ENCODE measurements at places on chromosomes 1 and 21.

DNA sequence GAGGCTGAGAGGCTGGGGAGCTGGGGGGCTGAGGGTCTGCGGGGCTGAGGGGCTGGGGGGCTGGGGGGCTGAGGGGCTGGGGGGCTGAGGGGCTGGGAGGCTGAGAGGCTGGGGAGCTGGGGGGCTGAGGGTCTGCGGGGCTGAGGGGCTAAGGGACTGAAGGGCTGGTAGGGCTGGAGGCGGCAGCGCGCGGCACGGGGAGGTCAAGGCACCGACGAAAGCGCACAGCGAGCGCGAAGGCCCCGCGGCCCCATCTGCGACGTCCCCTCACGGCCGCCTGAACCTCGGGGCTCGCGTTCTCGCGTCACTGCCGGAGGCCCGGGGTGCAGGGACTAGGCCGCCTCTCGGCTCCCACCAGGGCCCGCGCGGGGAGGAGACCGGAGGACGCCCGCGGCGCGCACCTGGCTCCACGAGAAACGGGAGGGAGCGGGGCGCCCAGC is 356 bp downstream of the INTS11 start:
- DNase-seq = no peak

DNA sequence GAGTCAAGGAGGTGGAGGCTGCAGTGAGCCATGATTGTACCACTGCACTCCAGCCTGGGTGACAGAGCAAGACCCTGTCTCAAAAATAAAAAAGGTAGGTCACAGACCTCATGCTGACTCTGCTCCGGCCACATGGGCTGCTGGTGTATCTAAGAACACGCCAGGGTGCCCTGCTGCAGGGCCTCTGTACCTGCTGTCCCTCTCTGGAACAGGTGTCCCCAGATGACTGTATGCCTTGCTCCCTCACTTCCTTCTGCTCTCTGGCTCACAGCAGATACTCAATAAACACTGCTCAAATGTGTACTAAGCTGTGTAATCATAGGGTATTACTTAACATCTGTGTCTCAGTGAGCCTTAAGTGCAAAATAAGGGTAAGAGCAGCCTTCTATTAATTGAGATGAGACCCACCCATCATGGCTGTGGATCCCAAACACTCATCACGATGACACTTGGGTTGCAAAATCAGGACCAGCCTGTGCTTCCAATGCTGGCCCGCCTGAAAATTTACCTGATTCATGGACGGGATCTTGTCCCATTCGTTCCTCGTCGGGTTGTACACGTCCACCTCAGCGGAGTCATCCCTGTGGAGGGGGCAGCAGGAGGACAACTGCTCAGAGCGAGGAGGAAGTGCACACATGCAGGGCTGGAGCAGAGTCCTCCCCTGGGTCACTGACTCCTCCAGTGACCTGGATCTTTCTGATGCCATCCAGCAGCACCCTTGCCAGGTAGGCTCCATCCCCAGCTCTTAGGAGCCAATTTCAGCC is 7.5 kb downstream of the KLHL21 start:
- DNase-seq = no peak

DNA sequence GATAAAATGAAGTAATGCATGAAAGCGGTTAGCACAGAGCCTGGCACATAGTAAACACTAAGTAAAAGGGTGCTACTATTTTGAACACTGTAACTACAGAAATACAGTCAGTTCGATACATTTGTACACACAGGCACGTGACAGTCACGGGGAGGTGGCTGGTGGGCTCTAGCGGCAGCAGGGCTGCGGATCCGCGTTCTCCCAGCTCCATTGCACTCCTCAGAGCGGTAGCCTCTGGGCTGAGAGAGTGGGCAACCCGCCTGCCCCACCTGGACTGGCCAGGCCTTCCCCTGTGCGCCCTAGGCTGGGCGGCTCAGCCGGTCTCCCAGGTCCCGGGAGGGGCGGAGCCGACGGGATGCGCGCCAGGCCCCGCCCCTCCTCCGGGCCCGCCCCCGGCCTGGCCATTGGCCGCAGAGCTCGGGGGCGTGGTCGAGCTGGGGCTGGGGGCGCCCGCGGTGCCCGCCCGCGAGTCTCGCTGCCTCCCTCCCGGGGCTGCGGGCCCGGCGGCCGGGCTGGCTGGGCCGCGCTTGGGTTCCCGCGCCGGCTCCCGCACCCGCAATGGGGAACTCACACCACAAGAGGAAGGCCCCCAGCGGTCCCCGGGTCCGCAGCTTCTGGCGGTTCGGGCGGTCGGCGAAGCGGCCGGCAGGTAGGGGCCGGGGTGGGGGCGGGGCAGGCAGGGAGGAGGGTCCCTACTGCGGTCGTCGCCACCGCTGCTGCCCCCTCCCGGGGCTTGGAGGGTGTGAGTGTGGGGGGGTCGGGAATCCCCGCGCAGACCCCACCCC is 51.2 kb upstream of the SYNC start:
- DNase-seq = peak; percentile 63

- DNase-seq = no peak
Measured at GRCh38 chr1:177439301-177439700, 268.5 kb downstream of the BRINP2 start.

DNA sequence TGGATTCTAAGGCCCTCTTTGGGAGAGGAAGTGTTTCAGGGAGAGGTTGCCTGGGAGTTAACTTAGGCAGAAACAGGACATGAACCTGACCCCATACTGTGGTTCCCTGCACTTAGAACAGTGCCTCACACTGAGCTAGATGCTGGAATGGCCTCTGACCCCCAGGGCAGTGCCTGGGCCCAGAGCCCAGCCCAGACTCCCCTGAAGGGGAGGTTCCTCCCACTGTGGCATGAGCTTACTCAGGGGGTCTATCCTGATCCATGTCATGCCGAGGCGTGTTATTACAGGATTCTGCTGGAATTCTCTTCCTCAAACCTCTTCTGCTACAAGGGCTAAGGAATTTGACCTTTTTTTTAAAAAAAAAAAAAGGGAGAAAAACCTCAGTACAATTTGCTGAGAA is 72.2 kb downstream of the MRPL37 start:
- DNase-seq = no peak

- DNase-seq = no peak
Measured at GRCh38 chr1:109312246-109312645, 5.4 kb upstream of the MYBPHL start.

GRCh38 chr1:162385702-162386101 is 4.2 kb downstream of the C1orf226 start:
- no peak for DNase-seq

GRCh38 chr21:31253684-31254083 is 90.4 kb downstream of the TIAM1 start:
- DNase-seq = no peak

- DNase-seq = no peak
Measured at GRCh38 chr1:91734761-91735160, 151.2 kb downstream of the TGFBR3 start.

GRCh38 chr1:228646717-228647522 is 88.4 kb upstream of the RHOU start:
- no peak for DNase-seq

- no peak for DNase-seq
Measured at GRCh38 chr1:8367571-8368194, 49.8 kb downstream of the SLC45A1 start.

DNA sequence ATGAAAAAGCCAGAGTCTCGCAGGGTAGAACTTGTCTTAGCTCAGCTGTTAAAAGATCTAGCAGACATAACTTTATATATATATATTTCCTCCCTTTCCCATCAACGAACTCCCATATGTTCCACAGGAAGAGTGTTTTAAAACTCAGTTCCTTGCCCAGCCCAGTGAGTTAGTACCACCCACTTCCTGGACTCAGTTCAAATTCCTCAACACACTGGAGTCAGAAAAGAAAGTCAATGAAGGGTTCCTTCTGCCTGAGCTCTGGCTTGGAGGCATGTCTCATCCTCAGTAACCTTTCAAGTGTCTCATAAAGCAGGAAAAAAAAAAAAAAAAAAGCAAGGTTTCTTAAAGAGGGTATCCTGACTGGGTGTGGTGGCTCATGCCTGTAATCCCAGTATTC is 15.6 kb downstream of the TPM3 start:
- DNase-seq = no peak

GRCh38 chr1:88825721-88826120 is 65.6 kb downstream of the GTF2B start:
- no peak for DNase-seq

DNA sequence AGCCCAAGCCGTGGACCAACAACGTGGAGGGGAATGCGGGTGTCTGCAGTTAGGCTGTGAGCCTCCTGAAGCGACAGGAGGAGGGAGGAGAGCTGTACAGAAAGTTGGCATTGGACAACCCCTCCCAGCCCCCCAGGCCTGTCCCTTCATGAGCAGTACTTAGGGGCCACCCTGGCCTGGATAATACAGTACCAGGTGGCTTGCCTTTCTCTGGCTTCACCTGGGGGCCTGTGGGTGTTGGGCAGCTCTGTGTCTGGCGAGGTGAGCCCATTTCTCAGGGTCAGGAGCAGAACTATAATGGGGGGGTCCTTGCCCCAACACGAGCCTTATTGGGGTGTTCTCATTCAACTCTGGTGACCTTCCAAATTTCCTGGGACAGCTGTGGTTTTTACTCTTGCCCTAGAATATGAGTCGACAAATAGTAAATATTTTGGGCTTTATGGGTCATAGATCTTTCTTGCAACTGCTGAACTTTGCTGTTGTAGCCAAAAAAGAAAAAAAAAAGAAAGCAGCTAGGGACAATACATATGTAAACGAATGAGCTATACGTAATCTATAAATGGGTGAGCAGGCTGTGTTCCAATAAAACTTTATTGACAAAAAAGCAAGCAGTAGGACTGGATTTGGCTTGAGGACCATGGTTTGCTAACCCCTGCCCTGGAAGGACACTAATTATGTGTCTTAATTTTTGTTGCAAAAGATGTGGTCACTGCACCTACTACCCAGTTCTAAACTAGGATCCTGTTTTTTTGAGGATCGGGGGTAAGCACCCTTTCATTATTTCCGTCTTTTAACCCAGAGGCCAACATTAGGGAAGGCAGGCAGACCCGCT is 11.4 kb downstream of the COQ8A start:
- no peak for DNase-seq

GRCh38 chr1:69747207-69747606 is 179.5 kb downstream of the LRRC7 start:
- no peak for DNase-seq

- no peak for DNase-seq
Measured at GRCh38 chr1:205481218-205481617, 23.3 kb upstream of the CDK18 start.

GRCh38 chr1:49197081-49197480 is 420.4 kb upstream of the BEND5 start:
- DNase-seq = no peak

GRCh38 chr1:27368869-27369582 is 2.3 kb upstream of the MAP3K6 start:
- DNase-seq = no peak

DNA sequence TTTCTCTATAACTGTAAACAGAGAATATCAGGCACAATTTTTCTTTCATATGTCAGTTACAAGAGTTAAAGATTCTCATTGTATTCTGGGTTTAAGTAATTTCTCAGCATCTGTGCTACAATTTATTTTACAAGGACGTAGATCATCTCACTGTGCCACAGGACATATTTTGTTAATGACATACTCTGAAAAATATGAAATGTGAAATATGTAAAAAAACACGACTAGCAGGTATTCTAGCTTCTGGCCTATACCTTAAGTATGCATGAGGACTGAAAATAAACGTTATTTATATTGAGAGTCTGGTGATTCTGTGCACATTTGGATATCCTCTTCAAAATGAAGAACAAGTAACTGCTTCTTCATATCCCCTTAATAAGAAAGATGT is 308.8 kb downstream of the BRINP3 start:
- DNase-seq = no peak

- DNase-seq = no peak
Measured at GRCh38 chr21:41678016-41678923, 88.6 kb downstream of the RIPK4 start.

- no peak for DNase-seq
Measured at GRCh38 chr1:17017435-17017834, 5.7 kb upstream of the ATP13A2 start.

GRCh38 chr1:222918801-222919477 is 104.1 kb downstream of the DISP1 start:
- DNase-seq = no peak

- DNase-seq = no peak
Measured at GRCh38 chr1:64530969-64531692, 61.2 kb downstream of the CACHD1 start.

DNA sequence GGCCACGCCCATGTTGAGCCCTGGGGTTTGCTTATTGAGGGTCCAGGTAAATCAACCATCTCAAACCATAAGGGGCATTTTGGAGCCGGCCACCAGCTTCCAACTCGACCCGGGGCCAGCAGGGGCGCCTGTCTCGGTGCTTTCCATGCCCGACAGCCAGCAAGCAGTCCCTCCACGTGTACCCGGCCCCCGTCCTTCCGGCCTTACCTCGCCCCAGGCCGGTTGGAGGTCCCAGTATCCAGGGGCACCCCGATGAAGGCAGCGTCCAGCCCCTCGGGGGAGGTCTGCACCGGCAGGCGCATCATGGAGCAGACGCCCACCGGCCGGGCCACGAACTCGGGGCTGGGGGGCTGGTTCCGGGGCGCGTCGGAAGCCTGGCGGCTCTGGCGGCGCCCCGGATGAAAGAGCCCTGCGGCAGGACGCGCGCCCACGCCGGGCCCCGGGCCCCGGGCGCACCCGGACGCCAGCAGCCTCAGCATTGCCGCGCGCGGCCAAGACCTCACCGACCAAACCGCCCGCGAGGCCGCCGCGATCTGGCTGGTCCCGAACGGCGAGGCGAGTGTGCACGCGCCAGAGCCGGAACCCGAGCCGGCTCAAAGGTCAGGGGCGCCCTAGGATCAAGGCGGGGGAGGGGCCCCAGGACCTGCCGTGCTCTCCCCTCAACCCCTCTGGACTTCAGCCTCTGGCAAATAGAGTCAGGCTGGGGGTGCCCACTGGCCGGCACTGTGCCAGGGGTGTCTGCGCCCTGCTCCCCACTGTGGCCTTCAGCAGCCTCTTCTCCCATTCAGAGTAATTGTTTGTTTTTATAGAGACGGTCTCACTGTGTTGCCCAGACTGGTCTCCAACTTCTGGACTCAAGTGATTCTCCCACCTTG is at the start of gene AGMAT:
Gene AGMAT, minus strand, starts transcription at position 563 of the 875 bp plus-strand sequence. Its CDS starts 84 bp downstream, at position 479.
- peak; percentile 64 for DNase-seq

- no peak for DNase-seq
Measured at GRCh38 chr1:81757398-81758020, 43.2 kb upstream of the ADGRL2 start.

All from activated T-cell treated with anti-CD3 and anti-CD28 coated beads for 48 hours (primary cell).